ENCODE measurements at places on chromosomes 16 and 17.
A peak's percentile ranks its signal among the peaks of the same experiment; 100 is the strongest.

GRCh38 chr16:57028086-57028485, 38.7 kb downstream of the NLRC5 start:
- DNase-seq = no peak

GRCh38 chr16:30553393-30553899, 4.7 kb downstream of the ZNF764 start:
- no peak for DNase-seq

GRCh38 chr17:49817993-49818392, 29.5 kb downstream of the KAT7 start:
- DNase-seq = no peak

DNA sequence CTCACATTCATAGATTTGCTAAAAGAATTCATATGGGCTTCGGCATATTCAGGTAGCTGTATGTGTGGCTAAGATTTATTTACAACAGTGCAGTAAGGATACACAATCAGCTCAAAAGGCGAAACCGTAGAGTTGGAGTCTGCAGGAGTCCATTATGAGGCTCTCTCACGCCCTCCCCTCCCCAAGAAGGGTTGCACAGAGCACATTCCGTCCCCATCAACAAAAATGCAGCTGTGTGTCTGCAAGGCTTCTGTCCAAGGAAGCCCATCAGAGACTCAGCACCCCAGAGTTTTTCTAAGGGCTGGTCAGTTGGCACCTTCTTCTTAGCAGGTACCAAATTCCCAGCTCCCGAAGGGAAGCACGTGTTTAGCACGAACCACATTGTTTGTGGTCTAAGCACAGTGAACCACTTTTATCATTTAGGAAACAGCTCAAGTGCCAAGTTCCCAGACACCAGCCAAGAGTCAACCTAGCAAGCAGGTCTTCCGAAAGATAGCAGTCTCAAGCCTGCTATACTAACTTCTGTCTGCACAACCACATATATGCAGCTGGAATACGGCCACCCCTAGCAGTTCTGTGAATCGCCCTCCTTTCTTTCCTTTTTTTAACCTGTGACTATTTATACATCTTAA, 28.5 kb upstream of the MEAK7 start:
- DNase-seq = peak; percentile 17

DNA sequence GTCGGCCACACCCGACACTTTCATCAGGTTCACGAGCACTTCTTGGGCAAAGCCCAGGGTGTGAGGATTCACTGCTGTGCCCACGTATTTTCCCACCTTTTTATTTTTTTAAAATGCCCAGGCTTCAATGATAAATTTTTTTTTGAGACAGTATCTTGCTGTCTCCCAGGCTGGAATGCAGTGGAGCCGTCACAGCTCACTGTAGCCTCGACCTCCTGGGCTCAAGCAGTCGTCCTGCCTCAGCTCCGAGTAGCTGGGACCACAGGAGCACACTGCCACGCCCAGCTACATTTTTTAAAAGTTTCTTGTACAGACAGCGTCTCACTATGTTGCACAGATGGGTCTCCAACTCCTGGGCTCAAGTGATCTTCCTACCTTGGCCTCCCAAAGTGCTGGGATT, 17.8 kb downstream of the UTS2R start:
- DNase-seq = no peak

DNA sequence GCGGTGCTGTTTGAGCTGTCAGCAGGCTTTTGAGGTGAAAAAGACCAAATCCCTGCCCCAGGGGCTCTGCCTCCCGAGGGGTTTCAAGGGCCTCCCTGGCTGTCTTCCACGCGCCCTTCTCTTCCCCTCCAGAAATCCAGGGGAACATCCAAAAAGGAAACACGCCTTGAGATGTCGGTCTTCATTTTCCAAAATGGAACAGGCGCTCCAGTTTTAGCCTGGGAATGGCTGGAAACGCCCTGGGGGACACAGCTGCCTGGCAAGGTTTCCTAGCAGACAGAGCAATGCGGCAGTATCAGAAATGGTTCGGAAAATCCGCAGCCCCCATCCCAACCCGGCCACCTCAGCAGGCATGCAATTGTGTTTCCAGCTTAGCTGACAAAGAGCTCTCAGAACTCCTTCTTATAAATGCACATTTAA, 16.6 kb upstream of the LITAF start:
- no peak for DNase-seq

DNA sequence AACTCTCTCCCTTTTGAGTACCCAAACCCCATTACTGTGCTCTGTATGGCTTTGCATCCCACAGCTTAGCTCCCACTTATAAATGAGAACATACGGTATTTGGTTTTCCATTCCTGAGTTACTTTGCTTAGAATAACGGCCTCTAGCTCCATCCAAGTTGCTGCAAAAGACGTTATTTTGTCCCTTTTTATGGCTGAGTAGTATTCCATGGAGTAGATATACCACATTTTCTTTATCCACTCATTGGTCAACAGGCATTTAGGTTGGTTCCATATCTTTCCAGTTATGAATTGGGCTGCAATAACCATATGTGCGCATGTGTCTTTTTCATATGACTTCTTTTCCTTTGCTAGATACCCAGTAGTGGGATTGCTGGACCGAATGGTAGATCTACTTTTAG, 19.9 kb upstream of the SYT17 start:
- no peak for DNase-seq

DNA sequence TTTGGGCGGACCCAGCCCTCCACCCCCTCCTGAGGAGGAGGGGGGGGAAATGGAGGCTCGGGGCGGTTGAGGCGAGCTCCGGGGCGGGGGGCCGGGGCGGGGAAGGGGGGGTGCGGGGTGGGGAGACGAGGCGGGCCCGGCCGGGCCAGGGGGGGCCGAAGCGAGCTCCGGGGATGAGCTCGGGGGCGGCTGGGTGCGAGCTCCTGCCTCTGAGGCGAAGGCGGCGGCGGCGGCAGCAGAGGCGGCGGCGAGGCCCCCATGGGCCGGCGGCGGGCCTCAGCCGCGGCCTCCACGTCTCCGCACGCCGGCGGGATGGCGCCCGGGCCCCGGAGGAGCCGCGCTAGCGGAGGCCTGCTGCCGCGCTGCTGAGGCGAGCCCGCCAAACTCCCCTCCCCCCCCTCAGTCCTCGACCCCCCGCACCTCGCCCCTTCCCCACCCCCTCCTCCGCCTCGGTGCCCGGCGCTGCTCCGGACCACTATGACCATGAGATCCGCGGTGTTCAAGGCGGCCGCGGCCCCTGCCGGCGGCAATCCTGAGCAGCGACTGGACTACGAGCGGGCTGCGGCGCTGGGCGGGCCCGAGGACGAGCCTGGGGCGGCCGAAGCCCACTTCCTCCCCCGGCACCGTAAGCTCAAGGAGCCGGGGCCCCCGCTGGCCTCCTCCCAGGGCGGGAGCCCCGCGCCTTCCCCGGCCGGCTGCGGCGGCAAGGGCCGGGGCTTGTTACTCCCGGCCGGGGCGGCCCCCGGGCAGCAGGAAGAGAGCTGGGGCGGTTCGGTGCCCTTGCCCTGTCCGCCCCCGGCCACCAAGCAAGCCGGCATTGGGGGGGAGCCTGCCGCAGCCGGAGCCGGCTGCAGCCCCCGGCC, 596 bp downstream of the MSL1 start:
- DNase-seq = peak; percentile 45

DNA sequence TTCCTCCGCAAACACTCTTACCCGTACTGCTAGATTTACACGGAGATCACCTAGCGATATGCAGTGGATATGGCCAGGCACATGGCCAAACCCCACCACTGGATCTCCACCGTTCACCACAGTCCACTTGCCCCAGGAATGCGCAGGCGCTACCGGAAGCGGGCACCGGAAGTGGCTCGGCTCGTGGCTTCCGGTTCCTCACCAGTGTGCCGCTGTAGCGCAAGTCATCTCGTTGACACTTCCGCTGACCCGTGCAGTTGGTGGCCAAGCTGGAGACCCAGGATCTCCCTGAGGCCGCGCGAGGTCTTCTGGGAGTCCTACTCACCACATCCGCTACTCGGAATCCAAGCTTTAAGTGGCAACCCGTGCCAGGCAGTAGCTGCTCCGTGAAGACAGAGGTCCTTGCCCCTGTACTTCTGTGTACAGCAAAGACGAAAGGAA, 11.5 kb downstream of the ZNF597 start:
- DNase-seq = peak; percentile 54

- no peak for DNase-seq
Observed at GRCh38 chr16:67679935-67680897, 13.6 kb downstream of the C16orf86 start.

DNA sequence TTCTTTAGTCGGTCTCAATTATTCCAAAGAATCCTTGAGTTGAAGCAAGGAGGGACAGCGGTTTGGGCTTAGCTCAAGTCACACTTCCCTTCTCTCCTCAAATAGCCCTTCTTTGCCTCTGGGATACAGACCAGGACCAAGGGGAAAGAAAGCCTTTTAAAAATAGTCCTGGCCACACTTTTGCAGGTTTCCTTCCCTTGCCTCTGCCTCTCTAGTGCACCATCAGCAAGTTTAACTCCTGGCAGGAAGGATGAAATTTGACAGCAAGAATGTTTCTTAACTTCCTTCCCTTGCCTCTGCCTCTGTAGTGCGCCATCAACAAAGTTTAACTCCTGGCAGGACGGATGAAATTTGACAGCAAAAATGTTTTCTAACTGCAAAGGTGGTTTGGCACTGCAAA, 7.2 kb upstream of the G6PC1 start:
- no peak for DNase-seq

DNA sequence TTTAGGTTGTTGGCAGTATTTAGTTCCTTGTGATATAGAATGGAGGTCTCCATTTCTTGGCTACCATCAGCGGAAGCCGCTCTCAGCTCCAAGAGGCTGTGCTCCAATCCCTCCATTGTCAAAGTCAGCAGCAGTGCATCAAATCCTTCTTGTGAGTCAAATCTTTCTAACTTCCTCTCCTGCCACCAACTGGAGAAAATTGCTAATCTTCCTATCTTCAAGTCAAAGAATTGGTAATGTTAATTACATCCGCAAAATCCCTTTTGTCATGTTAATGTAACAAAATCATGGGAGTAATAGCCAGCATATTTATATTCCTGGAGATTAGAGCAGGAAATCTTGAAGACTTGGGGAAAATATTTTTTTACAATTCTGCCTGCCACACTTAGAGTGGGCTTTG, 436.4 kb upstream of the DYNLRB2 start:
- DNase-seq = no peak

- DNase-seq = peak; percentile 65
Observed at GRCh38 chr16:56547120-56547948, 17.5 kb upstream of the MT4 start.

GRCh38 chr17:44221084-44221861, 1.8 kb upstream of the UBTF start:
- DNase-seq = peak; percentile 83

- peak; percentile 89 for DNase-seq
Observed at GRCh38 chr16:30896889-30897733, 697 bp downstream of the CTF1 start.

GRCh38 chr16:56961851-56962281, at the start of gene CETP:
CETP (plus strand) TSS chr16:56961950; CDS start chr16:56961980, 30 bp downstream.
- no peak for DNase-seq

GRCh38 chr17:50957600-50958575, 91.7 kb upstream of the TOB1 start:
- DNase-seq = no peak

- no peak for DNase-seq
Observed at GRCh38 chr17:17341452-17341851, 38.3 kb downstream of the NT5M start.

DNA sequence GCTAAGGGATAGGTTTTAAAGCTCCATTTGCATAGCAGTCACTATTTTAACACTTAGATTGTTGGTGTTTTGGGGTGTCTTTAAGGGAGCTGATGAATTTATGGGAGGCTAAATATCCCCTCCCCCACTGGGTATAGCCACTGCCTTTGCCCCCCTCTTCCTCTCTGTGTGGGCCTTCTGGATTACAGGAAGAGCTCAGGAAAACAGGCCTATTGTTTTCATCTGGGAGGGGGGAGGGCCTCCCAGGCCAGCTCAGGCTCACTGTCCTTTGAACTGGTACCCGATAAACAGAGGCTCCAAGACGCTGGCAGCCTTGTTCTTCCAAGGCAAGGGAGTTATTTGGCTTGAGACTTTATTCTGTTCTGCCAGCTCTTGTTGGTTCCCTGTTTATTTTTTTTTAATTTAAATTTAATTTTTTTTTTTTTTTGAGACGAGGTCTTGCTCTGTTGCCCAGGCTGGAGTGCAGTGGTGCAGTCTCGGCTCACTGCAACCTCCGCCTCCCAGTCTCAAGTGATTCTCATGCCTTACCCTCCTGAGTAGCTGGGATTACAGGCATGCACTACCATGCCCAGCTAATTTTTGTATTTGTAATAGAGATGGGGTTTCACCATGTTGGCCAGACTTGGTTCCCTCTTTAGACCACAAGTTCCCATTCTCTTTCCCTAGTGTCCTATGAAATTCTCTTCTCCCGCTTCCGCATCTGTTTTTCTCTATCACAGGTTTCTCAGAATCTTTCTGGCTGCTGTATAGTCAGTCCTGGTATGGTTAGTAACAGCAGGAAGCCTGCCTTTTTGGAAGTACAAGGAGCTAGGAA, 25.1 kb downstream of the MINK1 start:
- DNase-seq = no peak

GRCh38 chr16:84785843-84786581, 33.8 kb upstream of the CRISPLD2 start:
- peak; percentile 85 for DNase-seq

DNA sequence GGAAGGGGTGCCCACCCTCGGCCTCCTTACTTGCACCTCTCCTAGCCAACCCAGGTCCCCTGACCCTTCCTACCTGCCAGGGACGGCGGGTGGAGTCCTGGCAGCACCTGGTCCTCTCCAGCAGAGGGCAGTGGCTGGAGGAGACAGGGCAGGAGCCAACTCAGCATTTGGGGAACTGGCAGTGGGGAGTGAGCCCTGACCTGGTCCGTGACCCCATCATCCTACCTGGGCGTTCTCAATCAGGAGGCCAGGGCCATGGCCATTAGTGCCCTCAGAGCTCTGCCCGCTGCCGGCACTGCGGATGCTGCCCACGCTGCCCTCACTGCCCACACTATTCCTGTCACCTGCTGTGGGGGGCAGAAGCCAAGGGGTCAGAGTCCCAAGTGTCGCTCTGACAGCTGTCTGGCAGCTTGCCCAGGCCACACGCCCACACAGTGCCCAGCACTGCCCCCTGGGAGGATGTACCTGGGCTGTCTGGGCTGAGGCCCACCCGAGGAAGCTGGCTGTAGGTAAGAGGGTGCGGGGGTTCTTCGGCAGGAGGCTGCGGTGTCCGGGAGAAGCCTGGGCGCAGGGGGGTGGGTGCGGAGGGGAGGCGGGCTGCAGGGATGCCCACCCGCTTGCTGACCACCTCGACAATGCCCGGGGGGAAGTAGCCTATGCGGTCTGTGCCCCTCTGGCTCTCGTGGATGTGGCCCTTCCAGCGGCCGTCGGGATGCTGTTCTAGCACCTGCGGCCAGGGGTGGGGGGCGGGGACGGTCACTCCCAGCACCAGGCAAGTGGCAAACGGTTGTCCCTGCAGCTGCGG, 10.8 kb downstream of the CASKIN2 start:
- DNase-seq = no peak

DNA sequence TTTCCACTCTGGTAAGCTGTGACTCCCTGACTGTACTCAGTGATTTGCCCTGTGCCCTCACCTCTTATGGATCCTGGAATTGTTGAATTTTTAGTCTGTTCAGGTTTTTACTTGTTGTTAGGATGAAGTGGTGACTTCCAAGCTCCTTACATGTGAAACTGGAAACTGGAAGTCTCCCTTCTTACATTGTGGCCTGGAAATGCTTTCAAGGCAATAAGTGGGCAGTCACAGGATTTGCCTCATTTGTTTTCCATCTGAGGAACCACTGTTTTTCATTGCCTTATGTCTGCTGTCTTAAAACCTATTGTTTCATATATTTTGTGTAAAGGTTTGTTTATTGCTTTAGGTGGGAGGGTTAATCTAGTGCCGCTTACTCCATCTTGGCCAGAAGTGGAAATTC, 155.8 kb downstream of the CYB561 start:
- no peak for DNase-seq

Measured in fibroblast of lung (primary cell).